ENCODE measurements at places on chromosomes 11 and 22.

- DNase-seq: no peak
Observed at GRCh38 chr11:119749006-119749565, 20.1 kb upstream of the NECTIN1 start.

DNA sequence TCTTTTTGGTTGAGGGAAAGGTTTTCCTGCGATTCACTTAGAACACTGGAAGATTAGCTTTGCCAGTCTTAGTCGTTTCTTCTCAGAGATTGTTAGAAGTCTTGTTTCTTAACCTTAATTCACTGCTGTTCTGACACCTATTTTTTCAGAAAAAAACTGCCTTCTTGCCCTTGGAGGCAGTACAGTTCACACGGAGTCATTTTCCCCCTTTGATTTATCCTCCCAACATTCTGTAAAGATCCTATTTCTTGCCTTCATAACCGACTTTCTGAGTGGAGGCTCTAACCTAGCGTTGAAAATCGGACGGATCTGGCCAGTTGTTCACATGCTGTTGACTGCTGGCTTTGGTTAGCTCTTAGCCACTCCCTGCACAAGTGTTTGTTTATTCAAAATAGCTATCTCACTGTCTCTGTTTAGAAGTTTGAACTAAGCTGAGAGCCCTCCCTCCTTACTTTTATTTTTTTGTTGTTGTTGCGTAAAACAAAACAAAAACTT lies 737 bp downstream of the BCL2L13 start:
- peak; percentile 71 for DNase-seq

DNA sequence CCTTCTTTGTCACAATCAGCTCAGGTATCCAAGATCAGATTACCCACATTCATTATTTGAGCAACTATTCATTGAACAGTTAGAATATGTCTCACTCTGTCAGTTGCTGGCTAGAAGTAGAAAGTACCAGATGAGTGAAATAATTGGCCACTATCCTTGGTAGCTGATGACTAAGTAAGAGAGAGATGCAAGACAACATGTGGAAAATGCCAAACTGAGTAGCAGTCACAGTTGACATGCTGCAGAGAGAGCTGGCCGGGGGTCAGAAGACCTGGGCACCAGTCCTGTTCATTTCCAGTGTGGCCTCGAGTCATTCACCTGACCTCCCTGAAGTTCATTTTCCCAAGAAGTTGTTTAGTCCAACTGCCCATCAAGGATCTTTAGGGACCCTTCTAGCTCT lies 22.5 kb upstream of the SMIM35 start:
- no peak for DNase-seq

GRCh38 chr11:133082841-133083488 lies 449.3 kb downstream of the OPCML start:
- peak; percentile 91 for DNase-seq

GRCh38 chr22:47535681-47536080 lies 773.2 kb downstream of the TBC1D22A start:
- no peak for DNase-seq

DNA sequence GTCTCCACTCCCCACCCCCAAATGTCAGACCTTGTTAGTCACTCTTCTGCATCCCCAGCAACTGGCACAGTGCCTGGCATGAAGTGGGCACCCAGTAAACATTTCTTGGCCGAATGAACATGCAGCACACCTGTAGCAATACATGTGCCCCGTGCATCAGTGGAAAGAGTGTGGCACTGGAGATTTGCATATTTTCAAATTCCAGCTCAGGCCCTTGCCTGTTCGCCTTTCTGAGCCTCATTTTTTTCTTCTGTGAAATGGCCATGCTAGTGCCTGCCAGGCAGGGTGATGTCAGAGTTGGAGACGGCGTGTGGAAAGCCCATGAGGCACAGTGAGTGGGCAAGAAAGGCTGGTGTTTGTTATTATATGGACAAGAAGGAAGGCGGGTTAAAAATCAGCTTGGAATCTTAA lies 38.7 kb downstream of the CD82 start:
- DNase-seq: no peak

DNA sequence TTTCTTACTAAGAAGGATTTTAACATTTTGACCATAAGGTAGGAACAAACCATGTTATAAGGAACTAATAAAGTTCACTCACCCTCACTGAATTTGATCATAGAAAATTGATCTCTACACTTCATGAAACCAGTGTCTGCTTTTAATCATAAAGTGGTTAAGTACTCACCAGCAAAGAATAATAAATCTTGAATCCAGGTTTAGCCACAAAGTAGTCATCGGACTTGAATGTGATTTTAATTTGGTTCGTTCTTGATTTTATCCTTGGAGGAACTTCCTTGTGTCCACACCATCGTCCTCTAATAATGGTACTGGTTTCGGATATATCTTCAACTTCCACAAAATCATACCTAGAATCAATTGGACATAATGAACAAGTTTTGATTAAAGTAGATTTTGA lies 40.5 kb upstream of the DDI1 start:
- DNase-seq: no peak

- DNase-seq: no peak
Observed at GRCh38 chr11:100794446-100794845, 107.4 kb downstream of the ARHGAP42 start.

- no peak for DNase-seq
Observed at GRCh38 chr11:47950396-47950795, 30.0 kb upstream of the PTPRJ start.

DNA sequence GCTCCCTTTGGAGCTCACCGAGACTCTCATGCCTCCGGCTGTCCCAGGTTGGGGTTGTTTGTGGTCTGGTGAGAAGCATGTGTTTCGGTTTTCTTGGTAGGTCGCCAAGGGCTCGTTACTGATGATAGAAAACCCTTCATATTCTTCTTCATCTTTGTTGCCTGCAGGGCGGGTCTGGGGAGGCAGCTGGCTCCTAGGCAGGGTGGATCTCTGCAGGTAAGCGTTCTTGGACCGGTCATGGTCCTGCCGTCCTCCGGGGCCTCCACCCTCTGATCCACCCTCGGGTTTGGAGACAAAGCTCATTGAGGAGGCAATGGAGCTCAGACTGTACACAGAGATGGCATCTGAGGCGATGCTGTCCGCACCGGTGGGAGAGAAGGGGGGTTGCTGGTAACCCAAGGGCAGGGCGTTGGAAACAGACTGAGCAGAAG lies 64.3 kb upstream of the PITPNB start:
- no peak for DNase-seq

- no peak for DNase-seq
Observed at GRCh38 chr22:46038516-46039430, 61.8 kb upstream of the WNT7B start.

DNA sequence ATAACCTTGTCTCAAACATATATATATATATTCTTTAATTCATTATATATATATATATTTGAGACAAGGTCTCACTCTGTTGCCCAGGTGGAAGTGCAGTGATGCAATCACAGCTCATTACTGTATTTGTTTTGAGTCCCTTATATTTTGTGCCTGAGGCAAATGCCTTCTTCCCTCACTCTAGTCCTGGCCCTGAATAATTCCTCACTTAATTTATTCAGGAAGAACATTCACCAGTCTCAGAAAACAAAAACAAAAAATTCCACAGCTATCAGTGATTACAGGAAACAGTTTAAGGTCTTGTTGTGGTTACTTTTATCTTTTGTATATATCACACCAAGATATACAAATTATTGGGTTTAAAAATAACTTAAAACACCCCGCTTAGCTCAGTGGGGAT lies 155.7 kb downstream of the CWF19L2 start:
- DNase-seq: no peak

GRCh38 chr22:40922484-40923303 lies 28.5 kb upstream of the RBX1 start:
- DNase-seq: peak; percentile 56

DNA sequence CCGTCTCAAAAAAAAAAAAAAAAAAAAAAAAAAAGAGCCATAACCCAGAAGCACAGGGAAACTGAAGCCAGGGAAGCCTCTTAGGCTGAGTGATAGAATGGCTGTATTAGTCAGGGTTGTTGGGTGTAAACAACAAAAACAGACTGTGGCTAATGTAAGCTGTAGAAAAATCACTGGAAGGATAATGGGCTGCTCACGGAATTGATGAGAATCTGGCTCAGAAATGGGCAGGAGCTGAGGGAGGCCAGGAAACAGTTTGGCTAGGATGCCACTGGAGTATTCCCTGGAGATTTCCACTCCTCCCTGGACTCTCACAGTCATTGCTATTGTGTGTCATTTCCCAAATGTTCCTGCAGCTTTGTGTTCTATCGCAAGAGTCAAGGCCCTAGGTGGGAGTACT lies 22.4 kb downstream of the SLC22A6 start:
- DNase-seq: no peak

DNA sequence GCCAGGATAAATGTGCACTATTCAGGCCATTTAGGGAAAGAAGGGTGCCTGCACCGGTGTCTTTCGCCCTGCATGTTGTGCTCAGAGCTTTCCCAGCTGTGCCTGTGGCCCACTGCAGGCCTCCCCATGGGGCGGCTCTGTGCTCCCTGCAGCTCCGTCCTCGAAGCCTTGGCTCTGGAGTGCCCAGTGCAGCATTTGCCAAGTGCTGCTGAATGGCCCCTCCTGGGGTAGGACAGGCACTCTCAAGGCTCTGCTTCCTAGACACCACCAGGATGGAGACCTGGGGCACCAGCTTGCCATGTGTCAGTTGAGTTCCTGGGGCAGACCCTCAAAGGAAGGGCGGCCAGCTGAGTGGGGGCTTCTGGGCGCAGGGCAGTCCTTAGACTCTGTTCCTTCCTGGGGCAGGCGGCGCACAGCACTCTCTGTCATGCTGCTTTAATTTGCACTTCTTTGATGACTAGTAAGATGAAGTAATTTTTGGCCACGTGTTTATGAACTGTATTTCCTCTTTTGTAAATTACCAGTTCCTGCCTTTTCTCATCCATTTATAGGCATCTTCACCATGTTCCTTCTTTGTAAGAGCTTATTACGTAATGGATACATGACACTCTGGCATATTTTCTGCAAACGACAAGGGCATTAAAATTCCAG lies 32.1 kb upstream of the GNB1L start:
- no peak for DNase-seq

GRCh38 chr11:120316880-120317688 lies 8.0 kb upstream of the TLCD5 start:
- no peak for DNase-seq

DNA sequence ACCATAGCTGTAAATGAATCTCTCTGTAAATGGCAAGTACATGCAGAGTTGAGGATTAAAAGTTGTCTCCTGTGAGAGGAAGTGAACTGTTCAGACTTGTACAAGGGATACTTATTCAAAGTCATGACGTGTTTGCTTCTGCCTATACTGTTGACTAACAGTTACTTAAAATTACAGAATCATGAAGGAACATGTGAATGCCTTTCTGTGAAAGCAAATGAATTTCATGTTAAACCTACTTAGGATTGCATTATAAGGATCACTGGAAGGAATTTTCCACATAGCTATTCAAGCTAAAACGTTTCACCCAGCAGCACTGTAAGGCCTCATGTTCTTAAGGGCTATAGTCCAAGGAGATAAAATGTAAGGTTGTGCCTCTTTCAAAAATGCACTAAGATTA lies 93.4 kb upstream of the BIRC3 start:
- no peak for DNase-seq

DNA sequence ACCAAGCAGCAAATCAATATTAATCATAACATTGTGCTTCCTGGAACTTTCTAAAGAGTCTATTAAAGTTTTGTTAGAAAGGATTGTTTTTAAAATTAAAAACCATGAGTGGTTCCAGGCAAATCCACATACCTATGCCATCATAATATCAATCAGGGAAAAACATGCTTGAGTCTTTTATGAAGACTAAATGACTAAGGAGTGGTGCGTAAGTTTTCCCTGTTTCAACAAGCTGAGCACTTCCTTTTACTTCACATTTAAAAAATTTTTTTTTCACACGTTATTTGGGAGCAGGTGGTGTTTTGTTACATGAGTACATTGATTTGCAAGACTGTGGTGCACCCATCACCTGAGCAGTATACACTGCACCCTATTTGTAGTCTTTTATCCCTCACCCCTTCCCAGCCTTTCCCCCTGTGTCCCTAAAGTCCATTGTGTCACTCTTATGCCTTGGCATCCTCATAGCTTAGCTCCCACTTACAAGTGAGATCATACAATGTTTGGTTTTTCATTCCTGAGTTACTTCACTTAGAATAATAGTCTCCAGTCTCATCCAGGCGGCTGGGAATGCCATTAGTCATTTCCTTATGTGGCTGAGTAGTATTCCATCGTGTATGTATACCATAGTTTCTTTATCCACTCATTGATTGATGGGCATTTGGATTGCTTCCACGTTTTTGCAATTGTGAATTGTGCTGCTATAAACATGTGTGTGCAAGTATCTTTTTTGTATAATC lies 1190.3 kb upstream of the RAG2 start:
- DNase-seq: no peak

GRCh38 chr11:70335511-70335910 lies 62.8 kb upstream of the CTTN start:
- no peak for DNase-seq

DNA sequence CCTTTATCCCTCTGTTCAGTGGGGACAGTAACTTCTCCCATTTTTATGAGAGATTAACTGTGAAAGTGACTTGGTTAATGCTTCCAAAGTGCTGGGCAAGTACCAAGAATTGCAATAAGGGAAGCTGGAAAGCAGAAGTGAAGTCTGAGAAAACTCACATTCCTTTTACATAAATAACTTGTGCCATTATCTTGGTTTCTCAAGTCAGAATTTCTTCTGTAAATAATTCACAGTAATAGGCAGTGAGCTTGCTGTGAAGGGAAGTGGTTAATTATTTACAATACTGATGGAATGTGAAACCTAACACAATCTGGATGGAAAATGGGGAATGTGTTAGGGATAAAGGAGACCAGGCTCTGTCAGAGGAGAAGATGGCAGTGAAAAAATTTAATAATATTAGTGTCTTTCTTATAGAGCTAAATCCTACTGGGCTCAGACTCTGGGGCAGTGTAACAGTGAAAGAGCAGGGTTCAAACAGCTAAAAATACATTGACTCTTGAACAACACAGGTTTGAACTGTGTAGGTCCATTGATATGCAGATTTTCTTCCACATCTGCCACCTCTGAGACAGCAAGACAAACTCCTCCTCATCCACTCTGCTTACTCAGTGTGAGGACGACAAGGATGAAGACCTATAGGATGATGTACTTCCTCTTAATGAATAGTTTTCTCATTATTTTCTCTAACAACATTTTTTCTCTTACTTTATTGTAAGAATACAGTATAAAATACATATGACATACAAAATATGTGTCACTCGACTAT lies 251.5 kb upstream of the ISX start:
- no peak for DNase-seq

- DNase-seq: no peak
Observed at GRCh38 chr11:109510316-109510715, 88.3 kb downstream of the C11orf87 start.

DNA sequence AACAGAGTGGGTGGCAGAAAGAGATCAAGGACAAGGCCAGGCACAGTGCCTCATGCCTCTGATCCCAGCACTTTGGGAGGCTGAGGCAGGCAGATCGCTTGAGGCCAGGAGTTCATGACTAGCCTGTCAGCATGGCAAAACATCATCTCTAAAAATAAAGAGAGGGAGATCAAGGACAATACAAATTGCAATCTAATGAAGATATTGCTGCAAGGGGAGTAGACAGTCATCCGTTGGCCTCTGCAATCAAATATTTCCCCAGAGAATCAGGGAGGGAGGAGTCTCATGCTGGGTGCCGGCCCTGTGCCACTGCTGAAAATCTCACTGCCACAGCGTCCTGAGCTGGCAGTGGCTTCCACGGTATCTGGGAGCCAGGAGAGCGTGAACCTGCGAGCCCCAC lies 19.4 kb upstream of the IL17RA start:
- DNase-seq: no peak
